Activated CD8-positive, alpha-beta memory T cell treated with anti-CD3 and anti-CD28 coated beads for 1 hour (primary cell): ENCODE measurements at places on chromosomes 1 and 21.

- no peak for DNase-seq
Measured at GRCh38 chr1:48051466-48052126, 54.4 kb upstream of the TRABD2B start.

- DNase-seq, result no peak
Measured at GRCh38 chr1:230328342-230329015, 97.7 kb downstream of the PGBD5 start.

DNA sequence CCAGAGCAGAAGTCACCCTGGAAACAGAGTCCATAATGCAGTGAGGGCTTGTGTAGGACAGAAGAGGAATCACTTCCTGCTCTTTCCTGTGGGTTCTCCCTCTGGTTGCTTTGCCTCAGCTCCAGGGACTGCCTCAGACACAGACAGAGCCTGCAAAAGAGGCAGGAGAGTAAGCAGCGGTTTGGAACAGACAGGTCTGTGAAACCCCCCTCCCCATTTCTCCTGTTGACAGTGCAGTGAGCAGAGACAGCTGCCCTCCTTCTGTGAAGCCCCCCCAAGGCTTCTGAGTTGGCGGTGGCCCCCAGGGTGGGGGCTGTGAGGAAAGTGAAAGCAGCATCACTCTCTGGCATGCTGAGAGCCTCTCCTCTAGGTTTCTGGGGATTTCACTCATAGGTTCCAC is 53.0 kb downstream of the MAB21L3 start:
- no peak for DNase-seq

- no peak for DNase-seq
Measured at GRCh38 chr1:226733304-226733703, 5.8 kb downstream of the ITPKB start.

DNA sequence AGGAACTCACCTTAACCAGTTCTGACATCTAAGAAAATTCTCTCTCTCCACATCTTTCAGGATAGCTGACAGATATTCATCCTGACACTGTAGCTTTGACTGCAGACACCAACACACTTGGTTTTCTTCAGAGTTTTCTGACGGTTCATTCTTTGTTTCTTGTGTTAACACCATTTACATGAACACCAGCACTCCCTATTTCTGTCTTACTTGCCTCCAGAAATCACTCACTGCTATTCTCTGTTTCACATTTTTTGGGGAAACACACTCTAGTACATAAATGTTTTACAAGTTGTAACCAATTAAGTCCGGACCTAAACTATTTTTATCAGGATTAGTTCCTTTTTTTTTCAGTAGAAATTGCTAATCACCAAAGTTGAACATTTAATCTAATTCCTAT is 15.4 kb downstream of the FLVCR1 start:
- no peak for DNase-seq

- DNase-seq, result no peak
Measured at GRCh38 chr1:151787689-151788088, 2.6 kb downstream of the TDRKH start.

- DNase-seq, result no peak
Measured at GRCh38 chr1:230163205-230163604, 96.2 kb downstream of the GALNT2 start.

DNA sequence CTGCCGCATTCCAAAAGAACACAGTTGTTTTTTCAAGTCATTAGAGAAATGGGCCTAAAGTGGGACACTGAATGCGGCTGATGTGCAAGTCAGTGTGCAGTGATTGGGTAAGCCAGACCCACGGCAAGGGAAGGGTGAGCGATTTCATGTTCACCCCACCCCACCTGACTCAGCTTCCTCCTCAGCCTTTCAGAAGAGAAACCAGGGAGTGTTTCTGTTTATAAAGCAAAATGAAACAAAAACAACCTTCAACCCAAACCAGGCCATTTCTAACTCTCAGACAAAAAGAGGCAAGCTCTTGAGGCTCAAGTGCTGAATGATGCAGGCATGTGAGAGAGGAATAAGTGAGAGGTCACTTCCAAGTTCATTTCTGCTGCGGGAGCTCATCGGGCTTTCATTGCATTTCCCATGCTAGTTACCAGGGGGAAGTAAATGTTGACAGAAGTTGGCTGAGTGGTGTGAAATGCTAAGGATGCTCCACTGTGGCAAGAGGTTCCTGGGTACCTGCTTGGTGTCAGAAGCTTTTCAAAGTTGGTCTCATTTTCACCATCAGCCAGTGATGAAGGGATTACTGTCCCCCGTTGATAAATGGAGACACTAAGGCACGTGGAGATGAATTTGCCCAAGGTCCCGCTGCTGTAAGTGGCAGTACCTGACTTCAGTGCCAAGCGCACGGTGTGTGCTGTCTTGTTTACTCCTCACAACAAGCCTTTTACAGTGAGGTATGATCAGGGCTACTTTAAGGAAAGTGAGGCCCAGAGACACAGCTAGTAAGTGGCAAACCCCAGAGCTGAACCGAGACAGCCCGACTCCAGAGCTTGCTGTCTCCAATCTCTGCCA is 29.1 kb downstream of the STPG1 start:
- DNase-seq, result no peak

- DNase-seq, result no peak
Measured at GRCh38 chr1:63448731-63449246, 74.2 kb downstream of the ITGB3BP start.
